NCI-H2171 (cell line): ENCODE measurements at places on chromosomes 5 and 9.

DNA sequence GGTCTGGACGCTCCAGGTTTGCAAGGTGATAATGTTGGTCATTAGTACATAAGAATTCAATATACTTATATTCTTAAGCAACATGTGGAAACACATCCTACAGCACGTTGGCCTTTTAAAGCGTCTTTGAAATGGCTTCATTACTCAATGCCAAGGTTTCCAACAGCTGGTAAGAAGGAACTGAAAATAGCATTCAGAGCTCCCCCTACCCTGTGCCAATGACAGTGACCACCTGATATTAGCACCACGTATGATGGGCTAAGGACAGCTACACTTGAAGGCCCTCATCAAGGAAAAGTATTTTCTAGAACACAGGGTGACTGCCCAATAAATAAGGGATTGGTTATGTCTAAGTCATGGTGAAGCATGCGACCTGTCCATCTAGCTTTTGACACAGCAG lies 9.9 kb downstream of the ZNF622 start:
- no peak for DNase-seq

GRCh38 chr5:124858612-124859011 lies 112.2 kb upstream of the ZNF608 start:
- no peak for DNase-seq

DNA sequence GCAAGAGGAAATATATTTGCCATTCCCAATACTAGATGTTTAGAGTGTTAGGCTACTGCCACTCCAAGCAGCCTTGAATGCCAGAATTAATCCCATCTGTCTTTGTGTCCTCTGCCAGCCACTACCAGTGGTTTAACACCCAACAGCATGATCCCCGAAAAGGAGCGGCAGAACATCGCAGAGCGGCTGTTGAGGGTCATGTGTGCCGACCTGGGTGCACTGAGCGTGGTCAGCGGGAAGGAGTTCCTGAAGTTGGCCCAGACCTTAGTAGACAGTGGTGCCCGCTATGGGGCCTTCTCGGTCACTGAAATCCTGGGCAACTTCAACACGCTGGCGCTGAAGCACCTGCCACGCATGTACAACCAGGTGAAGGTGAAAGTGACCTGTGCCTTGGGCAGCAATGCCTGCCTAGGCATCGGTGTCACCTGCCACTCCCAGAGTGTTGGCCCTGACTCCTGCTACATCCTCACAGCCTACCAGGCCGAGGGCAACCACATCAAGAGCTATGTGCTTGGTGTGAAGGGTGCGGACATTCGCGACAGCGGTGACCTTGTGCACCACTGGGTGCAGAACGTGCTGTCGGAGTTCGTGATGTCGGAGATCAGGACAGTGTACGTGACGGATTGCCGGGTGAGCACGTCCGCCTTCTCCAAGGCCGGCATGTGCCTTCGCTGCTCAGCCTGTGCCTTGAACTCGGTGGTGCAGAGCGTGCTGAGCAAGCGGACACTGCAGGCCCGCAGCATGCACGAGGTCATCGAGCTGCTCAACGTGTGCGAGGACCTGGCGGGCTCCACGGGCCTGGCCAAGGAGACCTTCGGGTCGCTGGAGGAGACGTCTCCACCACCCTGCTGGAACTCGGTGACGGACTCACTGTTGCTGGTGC lies 29.3 kb downstream of the AMBP start:
- no peak for DNase-seq

- no peak for DNase-seq
Observed at GRCh38 chr5:68441309-68442073, 225.9 kb downstream of the PIK3R1 start.

GRCh38 chr5:92455011-92455410 lies 1071.9 kb upstream of the ARRDC3 start:
- DNase-seq: no peak

GRCh38 chr5:151113651-151114050 lies 32.8 kb upstream of the TNIP1 start:
- no peak for DNase-seq
